ENCODE measurements at places on chromosomes 5 and 9. TPM values are rescaled to one million over a fixed set of nuclear protein-coding genes. Genes with fewer than 3 reads are reported as not detected.

CFAP77 gene
- not detected for polyA plus RNA-seq

HARS2 gene
- polyA plus RNA-seq, result 27.1 TPM

ZNF618 gene
- 5.3 TPM for polyA plus RNA-seq

SELENOP gene
- 5.6 TPM for polyA plus RNA-seq

PITX1 gene
- polyA plus RNA-seq, result 64.6 TPM

SAXO1 gene
- not detected for polyA plus RNA-seq

NKD2 gene
- not detected for polyA plus RNA-seq

JADE2 gene
- 6.0 TPM for polyA plus RNA-seq

AP3S1 gene
- polyA plus RNA-seq, result 86.1 TPM

SPAG8 gene
- polyA plus RNA-seq, result 0.40 TPM

ELAVL2 gene
- polyA plus RNA-seq, result not detected

CYSRT1 gene
- 1.4 TPM for polyA plus RNA-seq

ANKRD33B gene
- 0.16 TPM for polyA plus RNA-seq

TLX3 gene
- polyA plus RNA-seq, result not detected

DNAJC18 gene
- polyA plus RNA-seq, result 6.2 TPM

PCDHB14 gene
- polyA plus RNA-seq, result not detected

ARHGEF28 gene
- not detected for polyA plus RNA-seq

OXCT1 gene
- 61.2 TPM for polyA plus RNA-seq

SMIM33 gene
- polyA plus RNA-seq, result not detected

QRFP gene
- polyA plus RNA-seq, result not detected

FBXO38 gene
- polyA plus RNA-seq, result 19.0 TPM

CDK5RAP2 gene
- 63.4 TPM for polyA plus RNA-seq

MEGF10 gene
- not detected for polyA plus RNA-seq

PCDHA6 gene
- polyA plus RNA-seq, result not detected

GARIN3 gene
- not detected for polyA plus RNA-seq

DDX4 gene
- polyA plus RNA-seq, result not detected

PCDHA12 gene
- not detected for polyA plus RNA-seq

COL5A1 gene
- not detected for polyA plus RNA-seq

KCNV2 gene
- polyA plus RNA-seq, result not detected

OTP gene
- 0.05 TPM for polyA plus RNA-seq

SLC45A2 gene
- 0.29 TPM for polyA plus RNA-seq

TIMD4 gene
- polyA plus RNA-seq, result not detected

SLC23A1 gene
- polyA plus RNA-seq, result 0.20 TPM

SAPCD2 gene
- polyA plus RNA-seq, result 67.8 TPM

ANKRD18A gene
- not detected for polyA plus RNA-seq
